ENCODE measurements at places on chromosomes 4 and X. TPM values are rescaled to one million over a fixed set of nuclear protein-coding genes. Genes with fewer than 3 reads are reported as not detected.

Gene AMOT
- polyA plus RNA-seq: 1.7 TPM

Gene PAGE1
- not detected for polyA plus RNA-seq

Gene ADH1A
- polyA plus RNA-seq: not detected

Gene MAP3K15
- 0.22 TPM for polyA plus RNA-seq

Gene SOD3
- 15.1 TPM for polyA plus RNA-seq

Gene RAB39B
- polyA plus RNA-seq: 0.22 TPM

Gene S100G
- not detected for polyA plus RNA-seq

Gene TRIM75
- not detected for polyA plus RNA-seq

Gene MTMR8
- polyA plus RNA-seq: 0.66 TPM

DNA sequence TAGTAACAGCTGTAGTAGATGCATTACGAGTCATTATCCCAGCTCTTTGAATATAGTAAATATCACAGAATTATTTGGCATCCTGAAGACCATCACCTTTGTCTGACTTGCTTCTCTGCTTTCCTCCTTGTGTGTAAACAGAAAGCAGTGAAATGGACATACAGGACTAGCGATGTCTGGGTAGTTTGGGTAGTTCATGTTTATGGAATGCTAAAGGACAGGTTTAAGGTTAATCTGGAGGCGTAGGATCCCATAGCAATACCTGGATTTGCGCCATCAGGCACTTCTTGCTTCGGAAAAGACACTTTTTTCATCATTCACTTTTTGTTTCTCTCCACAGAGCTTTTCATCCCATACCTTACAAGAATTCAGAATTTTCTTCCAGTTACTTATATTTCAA lies 232.2 kb downstream of the GPAT3 start:
- no peak for DNase-seq

DNA sequence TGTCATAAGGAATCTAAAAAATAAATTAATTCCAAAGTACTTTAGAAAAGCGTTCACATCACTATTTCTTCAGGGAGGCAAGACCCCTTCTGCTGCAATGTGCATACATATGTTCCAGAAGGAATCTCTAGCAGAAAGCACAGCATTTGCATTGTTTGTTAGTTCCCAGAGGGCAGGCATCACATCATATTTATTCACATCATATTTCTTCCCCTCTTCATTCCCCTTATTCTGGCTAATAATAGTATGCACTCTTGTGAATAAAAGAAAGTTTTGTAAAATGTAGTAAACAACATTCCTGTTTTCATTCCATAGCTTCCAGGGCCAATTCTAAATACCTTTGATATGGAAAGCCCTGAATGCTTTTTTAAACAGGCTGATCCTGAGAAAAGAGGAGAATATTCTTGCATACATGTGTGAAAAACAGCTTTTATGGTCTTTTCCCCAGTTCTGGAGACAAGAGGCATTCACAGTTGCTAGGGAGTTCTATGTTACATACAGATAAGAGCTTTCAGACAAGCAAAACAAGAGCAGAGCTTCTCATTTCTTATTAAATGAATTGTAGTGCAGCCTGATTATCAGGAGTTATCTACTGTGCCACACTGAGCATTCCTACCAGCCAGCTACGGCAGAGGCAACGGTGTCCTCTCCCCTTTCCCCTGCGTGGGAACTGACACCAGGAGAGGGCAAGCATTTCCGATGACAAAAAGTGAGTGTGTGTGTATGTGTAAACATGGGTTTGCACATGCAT lies 15.2 kb downstream of the GATB start:
- DNase-seq: no peak

DNA sequence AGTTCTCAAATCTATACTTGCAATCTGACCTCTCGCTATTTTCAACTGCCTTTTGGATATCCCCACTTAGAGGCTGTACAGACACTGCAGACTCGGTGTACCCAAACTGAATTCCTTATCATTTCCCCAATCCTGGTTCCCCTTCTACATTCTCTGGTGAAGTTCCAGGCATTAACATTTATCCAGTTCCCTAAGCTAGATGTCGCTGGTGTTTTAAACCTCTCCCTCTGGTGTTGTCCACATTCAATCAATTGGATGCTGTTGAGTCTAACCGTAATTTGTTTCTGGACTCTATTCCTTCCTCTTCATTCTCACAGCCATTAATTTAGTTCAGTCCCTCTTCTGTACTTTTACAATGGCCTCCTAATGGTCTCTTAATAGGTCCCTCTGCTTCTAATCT lies 7.2 kb upstream of the STK26 start:
- DNase-seq: no peak

DNA sequence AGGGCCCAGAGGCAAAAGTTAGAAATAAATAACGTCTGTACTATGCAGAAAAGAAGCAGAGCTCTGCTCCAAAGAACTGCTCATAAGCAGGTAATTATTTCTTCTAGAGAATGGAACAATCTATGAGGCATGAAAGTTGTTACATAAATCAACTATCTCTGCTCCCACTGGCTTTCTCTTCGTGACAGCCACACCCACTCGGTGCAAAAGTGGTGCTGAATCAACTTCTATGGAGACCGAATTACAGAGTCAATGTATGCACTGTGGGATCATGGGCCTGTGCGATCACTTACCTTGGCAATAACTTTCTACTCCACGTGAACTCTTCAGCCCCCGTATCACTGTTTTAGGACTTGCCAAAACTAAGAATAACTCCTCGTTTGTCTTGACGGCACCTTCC lies 99.4 kb upstream of the ATXN3L start:
- no peak for DNase-seq

DNA sequence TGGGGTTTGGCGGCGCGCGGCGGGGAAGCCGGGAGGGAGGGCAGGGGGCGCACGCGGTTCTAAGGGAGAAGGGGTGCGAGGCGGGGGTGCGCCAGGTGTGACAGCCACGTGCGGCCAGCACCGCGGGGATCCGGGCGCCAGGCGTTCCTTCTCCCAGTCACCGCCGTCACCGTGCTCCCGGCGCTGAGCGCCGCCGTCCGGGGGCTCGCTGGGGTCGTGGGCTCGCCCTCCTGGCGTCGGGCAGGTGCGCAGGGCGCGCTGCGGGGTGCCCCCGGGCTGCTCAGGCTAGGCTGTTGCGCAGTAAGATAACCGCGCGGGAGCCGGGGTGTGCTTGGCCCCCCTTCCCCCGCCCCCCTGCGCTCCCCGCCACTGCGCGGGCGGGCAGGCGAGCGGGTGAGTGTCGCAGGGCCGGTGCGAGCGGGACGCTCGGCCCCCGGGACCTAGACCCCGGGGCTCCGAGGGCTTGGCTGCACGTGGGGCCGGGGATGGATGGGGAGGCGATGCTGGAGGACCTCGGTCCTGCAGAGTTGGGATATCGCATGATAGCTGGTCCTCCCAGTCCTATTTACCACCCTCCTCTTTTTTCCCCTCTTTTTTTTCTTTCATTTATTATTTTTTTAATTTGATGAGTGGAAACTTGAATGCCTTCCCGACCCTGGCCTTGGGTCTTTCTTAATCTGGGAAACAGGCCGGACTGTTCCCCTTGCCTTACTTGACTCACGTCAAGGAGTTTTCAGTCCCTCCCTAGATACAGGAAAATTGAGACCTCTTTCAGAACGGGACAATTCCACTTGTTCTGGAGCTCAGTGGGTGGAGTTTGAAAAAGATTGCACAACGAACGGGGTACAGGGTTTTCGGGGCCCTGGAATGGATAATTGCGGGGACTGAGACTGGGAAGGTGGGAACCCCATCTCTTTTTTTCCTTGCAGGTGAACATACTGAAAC lies 797 bp downstream of the TXLNG start:
- peak; percentile 18 for DNase-seq

DNA sequence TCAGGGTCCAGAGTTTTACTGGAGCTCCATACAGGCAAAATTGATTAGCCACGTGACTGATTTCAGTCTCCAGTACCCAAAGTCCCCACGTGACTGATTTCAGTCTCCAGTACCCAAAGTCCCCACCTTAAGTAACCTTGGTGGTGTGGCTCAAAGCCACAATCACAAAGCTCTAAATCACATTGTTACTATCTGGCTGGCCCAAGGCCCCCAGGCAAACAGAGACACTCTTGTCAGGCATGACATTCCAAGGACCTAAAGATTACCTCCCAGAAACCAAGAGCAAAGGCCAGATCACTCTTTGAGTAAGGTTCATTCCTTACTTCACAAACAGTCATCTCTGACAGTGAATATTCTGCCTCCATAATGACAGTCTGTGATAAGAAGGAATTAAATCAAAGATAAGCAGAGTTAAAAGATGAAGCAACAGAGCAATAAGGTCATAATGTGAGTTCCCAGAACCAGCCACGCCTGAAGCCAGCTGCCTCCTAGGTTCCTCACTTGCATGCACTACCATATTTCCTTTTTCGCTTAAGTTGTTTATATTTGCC lies 78.5 kb downstream of the ANXA3 start:
- DNase-seq: no peak

DNA sequence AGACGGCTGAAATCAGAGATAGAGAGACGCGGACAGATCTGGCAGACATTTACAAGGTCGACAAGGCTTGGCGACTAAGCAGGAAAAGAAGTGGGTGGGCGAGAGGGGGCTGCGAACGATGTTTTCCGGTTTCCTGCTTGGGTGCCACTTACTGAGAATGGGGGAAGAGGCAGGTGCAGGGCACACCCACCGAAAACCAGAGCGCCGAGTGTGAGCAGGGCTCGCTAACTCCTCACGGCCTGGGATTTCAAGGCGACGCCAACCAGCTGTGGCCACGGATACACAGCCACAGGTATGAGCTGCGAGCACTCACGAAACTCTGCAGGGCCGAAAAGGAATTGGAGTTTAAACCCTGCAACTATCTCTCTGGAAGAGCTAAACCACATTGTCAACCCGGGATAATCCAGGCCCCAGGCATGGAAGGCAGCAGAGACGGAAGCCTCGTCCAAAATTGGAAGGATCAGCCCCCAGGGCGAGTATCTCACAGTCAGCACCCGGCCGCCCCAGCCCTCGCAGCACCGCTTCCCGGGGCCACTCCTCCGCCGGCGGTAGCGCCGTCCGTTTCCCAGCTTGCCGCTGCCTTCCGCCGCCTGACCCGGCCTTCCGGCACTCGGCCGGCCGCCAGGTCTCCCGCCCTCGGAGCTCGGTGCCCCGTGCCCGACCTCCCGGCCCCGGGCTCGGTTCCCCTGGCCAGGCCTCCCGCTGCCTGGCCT lies 778 bp downstream of the CASP3 start:
- peak; percentile 76 for DNase-seq

GRCh38 chrX:150849486-150849885 lies 49.0 kb downstream of the CD99L2 start:
- no peak for DNase-seq

- no peak for DNase-seq
Measured at GRCh38 chrX:6729626-6730025, 194.7 kb upstream of the VCX3A start.

DNA sequence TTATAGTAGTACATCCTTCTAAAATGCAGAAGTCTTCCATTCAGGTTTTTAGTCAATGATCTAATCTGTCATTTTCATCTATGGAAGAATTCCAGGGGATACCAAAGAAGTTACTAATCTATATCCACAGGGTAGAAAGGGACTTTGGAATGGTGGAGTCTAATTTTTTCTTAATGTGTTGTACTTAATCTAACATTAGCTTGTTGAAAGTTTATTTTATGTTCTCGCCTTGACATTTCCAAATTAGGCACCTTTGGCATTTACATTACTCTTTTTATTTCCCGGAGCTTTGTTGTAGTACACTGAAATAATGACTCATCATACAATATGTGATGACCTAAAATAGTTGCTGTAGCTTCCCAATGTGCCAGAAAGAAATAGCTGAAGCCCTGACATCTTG lies 91.5 kb downstream of the HTR2C start:
- DNase-seq: no peak

DNA sequence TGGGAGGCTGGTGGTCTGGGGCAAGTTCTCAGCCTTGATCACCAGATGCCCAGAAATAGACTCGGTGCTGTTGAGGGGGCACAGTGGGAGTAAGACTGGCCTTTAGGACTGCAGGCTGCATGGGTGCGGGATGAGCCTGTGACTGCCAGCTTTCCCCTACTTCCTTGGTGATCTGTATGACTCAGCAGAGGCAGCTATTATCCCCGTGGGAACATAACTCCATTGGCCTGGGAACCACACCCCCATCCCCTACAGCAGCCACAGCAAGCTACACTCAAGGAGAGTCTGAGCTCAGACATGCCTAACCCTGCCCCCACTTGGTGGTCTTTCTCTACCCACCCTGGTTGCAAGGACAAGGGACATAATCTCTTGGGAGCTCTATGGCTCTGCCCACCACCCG lies 20.6 kb downstream of the CLIC2 start:
- no peak for DNase-seq

DNA sequence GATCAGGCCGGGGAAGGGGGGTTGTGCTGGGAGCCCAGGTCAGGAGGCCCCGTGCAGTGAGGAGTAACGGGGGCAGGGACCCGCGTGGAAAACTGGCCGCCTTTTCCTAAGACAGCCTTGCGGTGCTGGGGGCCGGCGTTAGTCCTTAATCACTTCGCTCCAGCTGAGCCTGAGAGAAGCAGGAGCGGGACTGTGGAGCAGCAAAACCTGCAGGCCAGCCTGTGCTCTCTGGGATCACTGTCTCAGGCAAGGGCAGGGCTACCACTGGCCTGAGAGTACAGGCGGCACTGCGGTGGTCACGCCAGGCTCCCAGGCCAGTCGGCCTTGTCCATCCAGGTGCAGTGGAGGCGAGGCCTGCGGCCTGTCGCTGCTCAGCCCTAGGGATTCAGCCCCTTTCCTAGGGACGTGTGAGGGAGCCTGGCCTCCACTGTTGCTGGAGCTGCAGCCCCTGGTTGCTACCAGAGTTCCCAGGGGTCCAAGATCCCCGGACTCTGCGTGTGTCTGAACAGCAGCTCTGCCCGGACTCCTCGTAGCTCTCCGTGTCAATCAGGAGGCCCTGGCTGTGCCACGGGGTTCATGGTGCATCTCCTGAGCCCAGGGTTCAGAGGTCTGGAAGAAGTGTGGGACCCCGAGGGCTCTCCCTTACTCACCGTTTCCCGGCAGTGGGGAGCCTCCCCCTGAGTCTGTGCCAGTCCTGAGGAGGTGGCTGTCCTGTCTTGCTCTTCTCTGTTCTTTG lies 2141.7 kb upstream of the TENM3 start:
- DNase-seq: no peak

- no peak for DNase-seq
Measured at GRCh38 chr4:33714971-33715370, 2529.3 kb downstream of the ARAP2 start.

GRCh38 chr4:170729897-170730296 lies 640.1 kb upstream of the AADAT start:
- DNase-seq: no peak

GRCh38 chrX:69493193-69493592 lies 10.9 kb upstream of the NALF2 start:
- peak; percentile 14 for DNase-seq

GRCh38 chrX:153494541-153495361 lies at the start of gene BGN:
Gene BGN (plus strand): TSS chrX:153494980. CDS start chrX:153504632, 9,652 bp downstream.
- peak; percentile 47 for DNase-seq

GRCh38 chr4:6074758-6075157 lies 56.5 kb upstream of the C4orf50 start:
- DNase-seq: no peak

- no peak for DNase-seq
Measured at GRCh38 chr4:38306482-38307071, 346.4 kb downstream of the PTTG2 start.

DNA sequence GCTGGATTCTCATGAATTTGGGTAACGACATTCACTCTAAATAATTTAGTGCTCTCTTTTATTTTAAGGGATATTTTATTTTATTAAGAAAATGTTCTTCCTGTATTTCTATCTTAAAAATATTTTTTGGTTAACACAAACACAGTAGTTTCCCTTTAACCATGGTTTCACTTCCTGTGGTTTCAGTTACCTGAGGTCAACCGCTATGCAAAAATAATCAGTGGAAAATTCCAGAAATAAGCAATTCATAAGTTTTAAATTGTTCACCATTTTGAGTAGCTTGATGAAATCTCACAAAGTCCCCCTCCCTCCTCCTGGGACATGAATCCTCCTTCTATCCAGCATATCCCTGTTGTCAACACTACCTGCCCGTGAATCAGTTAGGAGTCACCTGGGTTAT lies 71.4 kb downstream of the GBA3 start:
- no peak for DNase-seq
